HuH-7 (cell line): ENCODE measurements at places on chromosomes 16 and 17.

GRCh38 chr17:19348806-19349205 lies 13.7 kb downstream of the B9D1 start:
- no peak for DNase-seq

- DNase-seq = no peak
These were observed 79.3 kb downstream of the AATF start for GRCh38 chr17:37028040-37028439.

GRCh38 chr17:83118071-83118841 lies 38.8 kb downstream of the METRNL start:
- DNase-seq = no peak

GRCh38 chr17:72935984-72936383 lies 156.5 kb downstream of the SLC39A11 start:
- DNase-seq = no peak

GRCh38 chr16:83705856-83706255 lies 101.9 kb upstream of the HSBP1 start:
- DNase-seq = no peak
